ENCODE measurements at places on chromosomes 3 and 15.

DNA sequence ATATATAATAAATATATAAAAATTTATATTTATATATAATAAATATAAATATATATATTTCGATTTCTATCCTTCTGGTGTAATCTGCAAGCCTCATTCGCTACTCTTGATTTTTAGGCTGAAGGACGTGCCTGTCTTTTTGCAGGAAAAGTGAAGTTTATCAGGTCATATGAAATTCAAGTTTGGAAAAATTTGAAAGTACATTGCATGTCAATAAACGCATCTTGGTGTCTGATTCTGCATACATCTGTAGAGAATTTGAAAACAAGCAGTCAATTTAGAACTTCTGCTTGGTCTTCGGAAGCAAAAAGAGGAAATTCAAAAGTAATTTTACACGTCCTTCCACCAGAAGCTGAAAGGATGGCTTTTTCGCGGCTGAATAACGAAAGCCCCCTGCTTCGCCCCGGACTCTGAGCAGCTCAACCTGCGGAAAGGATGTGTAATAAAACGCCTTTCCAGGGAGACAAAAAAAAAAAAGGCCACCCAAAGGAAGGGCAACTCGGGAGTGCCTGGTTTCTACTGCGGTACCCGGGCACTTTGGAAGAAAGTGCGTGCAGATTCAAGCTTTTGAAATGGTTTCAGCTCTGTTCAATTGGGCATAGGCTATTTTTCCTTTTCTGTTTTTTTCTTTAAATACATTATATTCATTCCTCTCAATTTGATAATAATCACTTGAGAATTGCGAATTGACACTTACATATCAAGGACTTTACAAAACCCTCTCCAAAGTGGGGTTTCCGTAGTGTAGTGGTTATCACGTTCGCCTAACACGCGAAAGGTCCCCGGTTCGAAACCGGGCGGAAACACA lies 1.5 kb upstream of the MYNN start:
- peak; percentile 3 for DNase-seq

DNA sequence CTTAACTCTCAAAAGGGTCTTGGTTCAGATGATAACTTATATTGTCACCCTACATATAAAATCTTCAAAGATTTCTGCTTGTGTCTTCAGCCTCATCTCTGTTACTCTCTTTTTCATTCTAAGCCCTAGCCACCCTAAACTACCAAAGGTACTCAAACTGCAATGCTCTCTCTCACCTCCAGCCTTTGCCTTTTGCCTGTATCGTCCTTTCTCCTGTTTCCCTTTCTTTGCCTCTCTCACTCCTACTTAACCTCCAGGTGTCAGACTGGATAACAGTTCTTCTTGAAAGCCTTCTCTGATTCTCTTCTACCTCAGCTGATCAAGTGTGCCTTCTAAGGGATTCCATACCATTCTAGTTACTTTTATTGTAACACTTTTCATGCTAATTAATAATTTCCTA lies 149.8 kb downstream of the SERPINI1 start:
- DNase-seq = no peak

- DNase-seq = no peak
These were observed 13.8 kb downstream of the THSD4 start for GRCh38 chr15:71128939-71129562.

- no peak for DNase-seq
These were observed 134.7 kb downstream of the TMCC1 start for GRCh38 chr3:129758785-129759320.
